CD8-positive, alpha-beta memory T cell (primary cell): ENCODE measurements at places on chromosomes 7 and 10. TPM values are rescaled to one million over a fixed set of nuclear protein-coding genes. Genes with fewer than 3 reads are reported as not detected.

DNA sequence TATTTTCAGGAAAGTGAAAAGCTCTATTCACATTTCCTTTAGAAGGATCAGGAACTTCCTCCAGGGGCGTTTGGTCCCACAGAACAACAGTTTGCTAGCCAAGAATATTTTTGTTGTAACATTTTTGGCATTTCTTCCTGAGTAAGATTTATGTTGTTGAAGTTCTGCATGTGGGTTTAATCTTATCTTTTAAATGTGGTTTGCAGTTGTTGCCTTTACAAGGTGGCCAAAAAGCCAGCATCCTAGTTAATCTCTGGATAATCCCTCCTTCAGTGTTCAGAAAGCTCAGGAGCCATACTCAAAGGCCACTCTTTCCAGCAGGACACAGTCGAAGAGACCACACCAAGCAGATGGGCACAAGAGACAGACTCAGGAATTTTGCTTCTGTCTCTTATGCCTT lies 30.0 kb downstream of the SLC26A4 start:
- H3K27ac ChIP-seq, result no peak overlapping the region
- H3K4me3 ChIP-seq, result no peak overlapping the region

GRCh38 chr7:12111422-12112405 lies 99.4 kb upstream of the TMEM106B start:
- no peak overlapping the region for H3K27ac ChIP-seq
- no peaks in the 10 kb centered on the region for H3K36me3 ChIP-seq
- peak; percentile 49 for DNase-seq
- H3K4me3 ChIP-seq, result peak overlapping the region; percentile 17
- peaks cover 17% of the 10 kb centered on the region for H3K27me3 ChIP-seq

- no peaks in the 10 kb centered on the region for H3K27me3 ChIP-seq
- no peaks in the 10 kb centered on the region for H3K4me1 ChIP-seq
- DNase-seq, result peak; percentile 6
- H3K27ac ChIP-seq, result no peak overlapping the region
- H3K4me3 ChIP-seq, result no peak overlapping the region
- no peaks in the 10 kb centered on the region for H3K36me3 ChIP-seq
These were observed 55.2 kb downstream of the FHIP2A start for GRCh38 chr10:114876602-114877300.

DNA sequence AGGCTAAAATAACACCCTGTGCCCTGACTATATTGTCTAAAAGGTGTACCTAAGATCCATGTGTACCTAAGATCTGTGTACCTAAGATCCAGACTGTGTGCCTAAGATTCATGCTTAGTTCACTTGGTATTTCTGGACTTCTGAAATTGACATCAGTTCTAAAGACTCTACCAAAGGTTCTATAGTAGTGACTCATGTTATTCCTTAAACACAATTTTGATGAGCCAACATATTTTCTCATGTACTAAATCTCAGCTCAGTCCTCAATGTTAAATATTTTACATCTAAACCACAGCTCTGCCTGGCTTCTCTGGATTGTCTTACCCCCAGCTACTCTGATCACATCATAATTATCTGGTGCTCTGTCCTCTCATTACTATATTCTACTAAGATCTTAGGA lies 802.3 kb upstream of the SORCS1 start:
- H3K4me1 ChIP-seq, result no peaks in the 10 kb centered on the region
- H3K27me3 ChIP-seq, result no peaks in the 10 kb centered on the region
- no peaks in the 10 kb centered on the region for H3K36me3 ChIP-seq
- DNase-seq, result no peak
- H3K27ac ChIP-seq, result no peak overlapping the region
- no peak overlapping the region for H3K4me3 ChIP-seq

DNA sequence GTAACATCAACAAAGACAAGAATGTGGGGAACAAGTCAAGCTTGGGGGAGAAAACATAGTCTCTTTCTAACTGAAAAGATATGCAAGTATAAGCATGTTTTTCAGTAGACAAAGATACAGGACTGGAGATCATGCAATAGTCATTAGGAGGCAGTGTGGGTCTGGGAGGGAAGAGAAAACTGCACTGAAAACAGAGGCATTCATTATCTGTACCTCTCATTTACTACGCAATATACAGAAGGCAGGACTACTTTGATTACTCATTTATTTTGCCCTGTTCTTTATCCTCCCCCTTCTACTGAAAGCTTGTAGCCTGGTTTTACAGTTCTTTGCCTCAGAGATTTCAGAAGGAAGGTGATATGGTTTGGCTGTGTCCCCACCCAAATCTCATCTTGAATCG lies 341.2 kb downstream of the CRPPA start:
- DNase-seq, result no peak
- H3K4me3 ChIP-seq, result no peak overlapping the region
- H3K4me1 ChIP-seq, result no peaks in the 10 kb centered on the region
- no peaks in the 10 kb centered on the region for H3K36me3 ChIP-seq

GRCh38 chr10:109386921-109387320 lies 536.4 kb downstream of the XPNPEP1 start:
- no peaks in the 10 kb centered on the region for H3K27me3 ChIP-seq
- H3K36me3 ChIP-seq, result no peaks in the 10 kb centered on the region
- DNase-seq, result no peak
- H3K27ac ChIP-seq, result no peak overlapping the region

DNA sequence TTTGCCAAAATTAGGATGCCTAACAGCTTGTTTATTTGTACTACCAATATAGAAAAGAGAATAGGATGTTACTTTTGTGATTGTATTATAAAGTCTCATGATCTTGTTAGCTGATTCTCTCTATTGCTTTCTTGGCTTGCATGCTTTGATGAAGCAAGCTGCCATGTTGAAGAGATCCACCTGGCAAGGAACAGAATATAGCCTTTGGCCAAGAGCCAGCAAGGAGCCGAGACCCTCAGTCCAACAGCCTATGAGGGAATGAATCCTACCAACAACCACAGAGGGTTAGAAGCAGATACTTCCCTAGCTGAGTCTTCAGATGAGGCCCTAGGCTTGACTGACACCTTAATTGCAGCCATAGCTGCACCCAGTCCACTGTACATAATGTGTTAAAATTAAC lies 41.2 kb downstream of the NEUROD6 start:
- no peaks in the 10 kb centered on the region for H3K27me3 ChIP-seq
- no peak overlapping the region for H3K4me3 ChIP-seq
- no peaks in the 10 kb centered on the region for H3K4me1 ChIP-seq
- H3K36me3 ChIP-seq, result no peaks in the 10 kb centered on the region
- H3K27ac ChIP-seq, result no peak overlapping the region
- no peak for DNase-seq

GRCh38 chr7:31971049-31971667 lies 99.0 kb downstream of the PDE1C start:
- H3K36me3 ChIP-seq, result no peaks in the 10 kb centered on the region
- H3K27me3 ChIP-seq, result no peaks in the 10 kb centered on the region
- no peak overlapping the region for H3K27ac ChIP-seq
- H3K4me1 ChIP-seq, result no peaks in the 10 kb centered on the region
- no peak for DNase-seq

DNA sequence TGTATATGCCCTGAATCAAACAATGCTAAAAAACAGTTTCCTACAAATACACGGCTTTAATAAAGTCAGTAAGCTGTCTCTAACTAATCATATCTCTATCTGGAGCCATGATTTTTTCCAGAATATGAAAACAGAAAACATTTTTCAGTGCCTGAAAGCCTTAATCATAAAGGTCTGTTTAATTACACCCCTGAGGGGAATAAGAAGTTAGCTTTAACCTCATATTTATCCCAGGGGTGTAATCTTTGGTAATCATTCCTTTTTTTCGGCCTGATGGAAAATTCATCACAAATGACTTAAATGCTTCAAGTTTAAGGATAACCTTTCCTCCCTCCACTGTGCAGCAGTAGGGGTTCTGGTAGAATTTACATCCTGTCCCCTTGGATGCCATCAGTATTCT lies 124.2 kb downstream of the ATE1 start:
- H3K4me1 ChIP-seq, result no peaks in the 10 kb centered on the region
- DNase-seq, result no peak
- no peaks in the 10 kb centered on the region for H3K36me3 ChIP-seq

GRCh38 chr10:31101123-31101522 lies 69.5 kb upstream of the ZNF438 start:
- H3K27me3 ChIP-seq, result no peaks in the 10 kb centered on the region
- H3K4me1 ChIP-seq, result no peaks in the 10 kb centered on the region
- H3K36me3 ChIP-seq, result no peaks in the 10 kb centered on the region

Gene ARHGEF35
- total RNA-seq, result 5.3 TPM

Gene NEUROG3
- total RNA-seq, result not detected
